ENCODE measurements at places on chromosomes 2 and 18.

GRCh38 chr2:11863103-11863502, 116.7 kb downstream of the LPIN1 start:
- no peak for DNase-seq

GRCh38 chr2:198452327-198452726, 647.9 kb downstream of the PLCL1 start:
- no peak for DNase-seq

- DNase-seq = no peak
Observed at GRCh38 chr2:40824278-40824677, 372.4 kb upstream of the SLC8A1 start.

DNA sequence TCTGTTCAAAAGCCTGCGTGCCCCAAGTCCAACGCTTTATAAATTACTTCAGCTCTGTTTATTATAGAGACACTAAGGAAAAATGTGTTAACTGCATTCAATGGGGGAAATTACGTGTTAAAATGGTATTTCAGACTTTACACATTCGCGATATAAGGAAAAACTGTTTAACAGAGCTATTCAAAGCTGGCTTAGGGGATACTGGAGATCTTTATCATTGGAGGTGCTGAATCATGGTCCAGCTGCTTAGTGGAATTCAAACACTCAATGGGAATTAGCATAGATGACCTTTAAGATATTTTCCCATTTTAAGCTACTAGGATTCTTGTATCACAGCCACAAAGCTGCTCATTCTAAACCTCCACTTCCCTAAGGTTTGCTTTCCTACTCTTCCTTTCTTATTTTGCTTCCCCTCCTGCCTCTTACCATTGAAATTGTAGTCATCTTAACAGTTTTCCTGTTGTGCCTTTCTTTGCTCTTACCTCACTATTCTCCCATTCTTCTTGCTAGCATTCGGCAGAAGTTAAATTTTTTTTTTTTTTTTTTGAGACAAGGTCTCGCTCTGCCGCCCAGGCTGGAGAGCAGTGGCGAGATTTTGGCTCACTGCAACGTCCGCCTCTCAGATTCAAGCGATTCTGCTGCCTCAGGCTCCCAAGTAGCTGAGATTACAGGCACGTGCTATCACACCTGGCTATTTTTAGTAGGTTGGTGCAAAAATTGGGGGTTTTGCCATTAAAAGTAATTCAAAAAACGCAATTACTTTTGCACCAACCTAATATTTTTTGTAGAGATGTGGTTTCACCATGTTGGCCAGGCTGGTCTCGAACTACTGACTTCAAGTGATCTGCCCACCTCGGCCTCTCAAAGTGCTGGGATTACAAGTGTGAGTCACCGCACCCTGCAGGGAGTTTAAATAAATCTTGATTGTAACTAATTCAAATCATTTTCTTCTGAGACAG, 6.5 kb downstream of the SULT6B1 start:
- no peak for DNase-seq

- DNase-seq = no peak
Observed at GRCh38 chr18:13424363-13424762, 205.8 kb downstream of the LDLRAD4 start.

DNA sequence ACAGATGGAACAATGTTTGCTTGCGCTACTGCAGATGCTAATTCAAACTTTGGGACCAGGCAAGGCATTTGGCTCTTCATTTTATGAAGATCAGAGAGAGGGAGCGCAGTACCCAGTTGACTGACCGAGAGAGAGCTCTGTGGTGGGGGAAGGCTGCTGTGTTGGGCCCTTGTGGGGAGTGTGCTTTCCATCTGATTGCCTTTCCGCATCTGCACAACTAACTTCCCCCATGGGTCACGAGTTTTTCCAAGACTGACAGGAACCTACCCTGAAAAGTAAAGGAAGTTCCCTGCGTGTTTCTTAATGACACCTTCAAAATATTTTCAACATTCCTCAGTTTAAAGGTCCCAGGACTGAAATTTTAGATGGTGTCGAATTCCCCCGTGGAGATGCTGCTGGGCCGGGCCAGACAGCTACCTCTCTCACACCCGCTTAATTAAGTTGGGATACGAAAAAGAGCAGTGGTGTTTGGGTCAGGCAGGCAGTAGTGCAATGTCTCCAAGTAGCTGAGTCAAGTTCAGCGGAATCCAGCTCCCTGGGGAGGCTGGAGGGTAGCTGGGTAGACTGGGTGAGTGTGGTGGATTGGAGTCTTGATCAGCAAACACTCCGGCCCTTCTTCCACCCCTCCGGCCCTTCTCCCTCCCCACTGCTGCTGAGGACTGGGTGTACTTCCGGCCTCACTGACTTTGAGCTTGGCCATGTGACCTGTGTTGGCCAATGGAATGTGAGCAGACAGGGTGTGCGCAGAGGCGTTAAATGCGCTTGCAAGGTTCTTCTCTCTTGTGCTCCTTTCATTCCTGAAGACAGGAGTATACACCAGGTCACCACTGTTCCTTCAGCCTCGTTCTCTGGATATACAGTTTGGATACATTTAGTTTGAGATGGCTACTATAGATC, 2.3 kb upstream of the ARHGAP25 start:
- DNase-seq = no peak

GRCh38 chr2:45889053-45889452, 237.6 kb downstream of the PRKCE start:
- no peak for DNase-seq

DNA sequence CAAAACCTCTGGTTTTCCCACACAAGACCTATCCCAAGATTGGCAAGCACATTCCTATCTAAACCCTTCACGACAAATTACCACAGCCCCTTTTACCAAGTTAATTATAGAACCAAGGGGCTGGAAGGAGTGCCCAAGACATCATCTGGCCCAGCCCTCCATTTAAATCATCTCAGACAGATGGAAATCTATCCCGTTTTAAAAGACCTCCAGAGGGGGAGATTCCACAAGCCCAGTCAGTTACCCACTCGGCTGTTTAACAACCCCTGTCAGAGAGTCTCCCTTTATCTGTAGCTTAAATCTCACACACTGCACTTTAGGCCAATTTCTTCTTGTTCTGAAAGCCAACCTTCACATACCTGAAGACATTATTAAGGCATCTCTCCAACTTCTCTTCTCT, 179.1 kb upstream of the MEIS1 start:
- no peak for DNase-seq

DNA sequence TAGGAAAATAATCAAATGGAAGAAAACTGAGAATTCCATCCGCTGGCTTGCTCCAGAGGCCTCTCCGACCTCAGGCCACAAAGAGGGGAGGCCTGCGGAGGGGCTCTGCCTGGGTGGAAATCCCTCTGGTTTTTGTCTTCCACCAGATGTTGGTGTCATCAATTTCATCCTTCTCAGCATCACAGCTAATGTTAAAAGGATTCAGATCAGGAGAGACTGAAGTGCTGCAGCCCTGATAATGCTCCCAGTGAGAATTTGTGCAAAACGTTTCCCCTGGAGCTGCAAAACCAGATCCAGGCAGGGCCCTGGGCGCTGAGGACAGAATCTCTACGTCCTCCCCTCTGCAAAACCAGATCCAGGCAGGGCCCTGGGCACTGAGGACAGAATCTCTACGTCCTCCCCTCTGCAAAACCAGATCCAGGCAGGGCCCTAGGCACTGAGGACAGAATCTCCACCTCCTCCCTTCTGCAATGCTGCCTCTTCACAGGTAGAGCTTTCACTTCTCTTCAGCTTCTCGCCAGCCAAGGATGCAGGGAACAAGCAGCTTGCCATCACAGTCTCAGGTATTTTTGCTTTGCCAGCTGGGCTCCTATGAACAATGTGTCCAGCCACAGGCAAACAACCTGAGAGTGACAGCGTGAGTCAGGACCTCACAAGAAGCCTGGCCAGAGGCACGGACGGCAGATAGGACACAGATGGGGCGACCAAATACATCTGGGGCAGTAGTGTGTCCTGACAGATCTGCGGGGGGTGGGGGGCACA, 81.2 kb downstream of the TMEM18 start:
- no peak for DNase-seq

DNA sequence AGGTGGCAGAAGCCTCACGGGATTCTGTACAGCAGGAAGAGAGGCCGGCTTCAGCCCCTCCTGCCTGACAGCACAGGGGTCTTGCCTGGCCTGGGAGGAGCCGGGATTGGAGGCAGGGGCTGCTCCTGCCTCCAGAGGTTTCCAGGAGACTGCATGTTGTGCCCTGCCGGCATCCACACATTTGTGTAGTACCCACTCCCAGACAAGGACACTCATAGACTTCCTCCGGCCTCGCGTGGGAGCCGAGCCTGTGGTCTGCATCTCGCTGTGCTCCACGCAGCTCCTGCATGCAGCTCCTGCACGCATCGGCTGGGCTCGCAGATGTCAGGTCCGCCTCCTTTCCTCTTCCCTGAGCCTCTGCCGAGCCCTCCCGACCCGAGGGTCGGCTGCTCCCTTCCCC, 34.7 kb downstream of the TPO start:
- DNase-seq = no peak

- DNase-seq = no peak
Observed at GRCh38 chr2:188410504-188411235, 119.0 kb downstream of the GULP1 start.

- no peak for DNase-seq
Observed at GRCh38 chr2:3293221-3293620, 84.4 kb downstream of the EIPR1 start.

GRCh38 chr2:152715854-152716428, 1.3 kb downstream of the PRPF40A start:
- no peak for DNase-seq

DNA sequence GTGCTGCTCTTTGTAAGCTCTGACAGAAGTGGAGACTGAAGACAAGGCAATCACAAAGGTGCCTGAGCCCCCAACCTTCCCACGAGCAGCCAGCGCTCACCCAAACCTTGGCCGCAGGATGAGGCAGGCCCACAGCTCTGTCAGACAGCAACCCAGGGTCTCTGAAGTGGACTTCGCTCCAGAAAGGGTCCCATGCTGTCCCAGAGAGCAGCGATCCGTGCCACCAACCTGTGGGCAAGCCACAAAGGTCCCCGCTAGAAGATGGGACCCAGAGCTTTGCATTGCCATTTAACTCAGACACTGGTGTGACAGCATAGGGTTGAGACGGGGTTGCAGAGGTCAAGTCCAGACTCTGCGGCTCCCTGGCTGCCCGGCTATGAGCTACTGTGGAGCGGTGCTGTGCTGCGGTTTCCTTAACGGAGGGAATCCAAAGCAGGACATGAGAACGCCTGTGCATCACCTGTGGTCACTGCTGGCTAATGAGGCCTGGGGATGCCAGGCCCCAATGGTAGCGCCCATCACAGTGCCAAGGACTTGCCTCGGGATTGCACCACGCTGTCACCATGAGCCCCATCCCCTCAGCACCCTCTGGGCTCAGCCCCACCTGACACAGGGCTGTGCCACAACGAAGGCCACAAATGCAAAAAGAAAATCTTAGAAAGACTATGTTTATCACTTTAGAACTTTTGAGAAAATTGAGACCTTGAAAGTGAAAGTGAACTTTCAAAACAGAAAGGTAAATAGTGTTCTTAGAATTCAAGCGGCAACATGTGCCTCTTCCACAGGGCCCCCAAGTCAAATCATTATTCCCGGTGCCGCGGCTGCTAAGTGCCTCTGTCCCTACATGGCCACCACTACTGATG, 103.4 kb downstream of the HDAC4 start:
- DNase-seq = no peak

GRCh38 chr2:67486041-67486796, 89.1 kb downstream of the ETAA1 start:
- DNase-seq = no peak

DNA sequence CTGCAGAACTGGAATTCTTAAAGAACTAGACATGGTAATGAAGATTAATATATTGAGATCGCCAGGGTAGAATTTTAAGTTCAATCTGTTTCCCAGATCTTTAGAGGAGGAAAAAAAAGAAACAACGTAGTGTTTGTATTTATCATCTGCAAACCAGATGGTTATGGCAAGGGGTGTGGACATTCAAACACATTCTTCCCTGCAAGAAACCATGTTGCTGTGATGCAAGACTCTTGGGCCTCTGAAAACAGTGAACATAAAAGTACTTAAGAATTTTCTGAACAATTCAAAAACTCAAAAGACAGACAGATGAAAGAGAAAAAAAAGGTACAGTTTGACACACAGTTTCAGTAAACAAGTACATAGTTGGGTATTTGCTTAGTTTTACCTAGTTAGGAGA, 35.6 kb downstream of the COL5A2 start:
- no peak for DNase-seq

DNA sequence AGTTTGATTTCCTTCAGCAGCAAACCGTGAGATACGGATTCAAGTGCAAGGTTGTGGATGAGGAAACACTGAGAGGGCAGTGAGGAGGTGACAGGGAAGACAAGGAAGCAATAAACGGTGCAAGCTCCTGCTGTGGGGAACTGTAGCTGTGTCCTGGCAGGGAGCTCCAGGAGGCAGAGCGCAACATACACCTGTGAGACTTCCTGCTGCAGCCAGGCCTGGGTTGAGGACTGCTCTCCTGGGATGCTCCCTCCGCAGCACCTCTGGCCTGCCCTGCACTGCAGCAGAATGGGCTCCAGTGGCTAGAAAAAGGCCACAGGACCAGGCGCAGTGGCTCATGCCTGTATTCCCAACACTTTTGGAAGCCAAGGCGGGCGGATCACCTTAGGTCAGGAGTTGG, 85.5 kb downstream of the MRO start:
- DNase-seq = no peak

DNA sequence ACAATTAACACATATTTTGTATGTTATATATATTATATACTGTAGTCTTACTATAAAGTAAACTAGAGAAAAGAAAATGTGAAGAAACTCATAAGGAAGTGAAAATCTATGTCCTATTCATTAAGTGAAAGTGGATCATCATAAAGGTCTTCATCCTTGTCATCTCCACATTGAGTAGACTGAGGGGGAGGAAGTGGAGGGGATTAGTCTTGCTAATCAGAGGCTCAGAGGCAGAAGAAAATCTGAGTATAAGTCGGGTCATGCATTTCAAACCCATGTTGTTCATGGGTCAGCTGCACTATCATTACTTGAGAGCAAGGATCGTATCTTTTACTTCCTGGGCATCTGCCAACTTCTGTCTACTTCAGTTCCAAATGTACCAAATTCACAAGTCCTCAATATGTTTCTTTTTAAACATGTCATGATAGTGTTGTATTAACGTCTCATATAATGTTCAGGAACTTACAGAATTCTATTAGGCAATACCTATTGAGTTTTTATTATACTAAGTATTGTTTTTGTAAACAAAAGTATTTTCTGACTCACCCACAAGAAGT, 208.9 kb upstream of the BOD1L2 start:
- DNase-seq = no peak

- DNase-seq = no peak
Observed at GRCh38 chr2:32741575-32741974, 113.7 kb downstream of the TTC27 start.

- no peak for DNase-seq
Observed at GRCh38 chr18:75211002-75211621, 515 bp downstream of the TSHZ1 start.

DNA sequence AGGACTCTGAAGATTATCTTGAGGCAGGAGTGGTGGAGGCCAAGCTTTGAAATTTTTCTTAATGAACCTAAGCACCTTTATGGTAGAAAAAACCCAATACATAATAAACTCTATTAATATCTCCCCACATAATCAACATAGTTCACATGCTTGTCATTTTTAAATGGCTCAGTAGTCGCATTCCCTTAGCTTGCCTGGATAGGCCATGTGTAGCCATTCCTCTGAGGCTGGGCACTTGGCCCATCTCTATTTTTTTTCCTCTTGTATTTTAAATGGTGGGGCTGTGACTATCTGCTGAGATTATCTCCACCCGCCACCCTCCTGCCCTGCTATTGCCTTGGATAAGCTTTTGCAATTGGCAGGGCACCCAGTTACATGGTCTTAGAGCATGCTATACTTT, 143.1 kb downstream of the FHOD3 start:
- no peak for DNase-seq

- DNase-seq = no peak
Observed at GRCh38 chr2:23616630-23617029, 231.7 kb downstream of the KLHL29 start.

- no peak for DNase-seq
Observed at GRCh38 chr2:95082477-95082876, 39.1 kb downstream of the MRPS5 start.
